AG20443 (cell line): ENCODE measurements at places on chromosomes 5 and 9.

DNA sequence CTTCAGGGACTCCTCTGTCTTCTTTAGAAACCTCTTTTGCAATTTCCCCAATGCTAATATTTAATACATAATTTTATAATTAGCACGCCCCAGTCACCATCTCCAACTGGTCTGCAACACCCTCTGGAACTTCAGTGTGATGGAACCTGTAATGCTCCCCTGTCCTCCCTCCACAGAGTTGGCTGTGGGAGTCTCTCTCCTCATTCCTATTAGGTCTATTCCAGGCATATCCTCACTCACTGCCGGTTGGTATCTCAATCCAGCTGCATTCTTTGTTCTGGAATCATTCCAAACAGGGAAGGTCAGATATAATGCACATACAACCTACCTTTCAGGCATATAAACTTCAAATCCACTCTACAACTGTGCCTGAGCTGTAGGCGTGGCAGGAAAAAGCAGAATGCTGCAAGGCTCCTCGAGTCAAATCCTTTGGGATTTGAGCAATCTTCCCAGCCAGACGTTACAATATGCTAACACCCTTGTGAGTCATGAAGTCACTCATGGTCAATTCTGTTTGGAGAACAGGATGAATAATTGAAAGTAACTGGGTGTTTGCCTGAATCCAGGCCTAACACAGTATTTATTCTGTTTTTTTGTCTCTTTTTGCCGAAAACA lies 293.8 kb downstream of the CWC27 start:
- DNase-seq: peak; percentile 95

- DNase-seq: no peak
Measured at GRCh38 chr5:52928689-52929088, 60.5 kb upstream of the ITGA2 start.

DNA sequence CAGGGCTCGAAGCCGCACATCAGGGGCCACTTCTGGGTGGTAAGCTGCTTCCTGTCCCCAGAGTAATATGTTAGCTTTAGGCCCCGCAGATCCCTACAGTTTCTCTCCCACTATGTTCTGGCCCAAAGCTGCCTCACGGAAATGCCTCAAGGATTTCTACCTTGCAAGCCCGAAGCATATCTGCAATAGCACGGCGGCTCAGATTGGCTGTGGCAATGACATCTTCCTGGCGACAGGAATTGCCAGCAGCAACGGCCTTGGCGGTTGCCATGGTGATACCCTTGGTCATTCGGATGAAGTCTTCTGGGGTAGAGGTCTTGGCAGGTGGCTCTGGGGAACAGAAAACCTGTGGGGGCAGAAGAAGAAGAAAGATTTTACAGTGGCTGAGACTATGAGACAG lies 10.3 kb upstream of the TPM2 start:
- no peak for DNase-seq

- no peak for DNase-seq
Measured at GRCh38 chr9:117293206-117294114, 121.4 kb downstream of the ASTN2 start.

- DNase-seq: peak; percentile 32
Measured at GRCh38 chr5:171162596-171162995, 146.5 kb upstream of the TLX3 start.

DNA sequence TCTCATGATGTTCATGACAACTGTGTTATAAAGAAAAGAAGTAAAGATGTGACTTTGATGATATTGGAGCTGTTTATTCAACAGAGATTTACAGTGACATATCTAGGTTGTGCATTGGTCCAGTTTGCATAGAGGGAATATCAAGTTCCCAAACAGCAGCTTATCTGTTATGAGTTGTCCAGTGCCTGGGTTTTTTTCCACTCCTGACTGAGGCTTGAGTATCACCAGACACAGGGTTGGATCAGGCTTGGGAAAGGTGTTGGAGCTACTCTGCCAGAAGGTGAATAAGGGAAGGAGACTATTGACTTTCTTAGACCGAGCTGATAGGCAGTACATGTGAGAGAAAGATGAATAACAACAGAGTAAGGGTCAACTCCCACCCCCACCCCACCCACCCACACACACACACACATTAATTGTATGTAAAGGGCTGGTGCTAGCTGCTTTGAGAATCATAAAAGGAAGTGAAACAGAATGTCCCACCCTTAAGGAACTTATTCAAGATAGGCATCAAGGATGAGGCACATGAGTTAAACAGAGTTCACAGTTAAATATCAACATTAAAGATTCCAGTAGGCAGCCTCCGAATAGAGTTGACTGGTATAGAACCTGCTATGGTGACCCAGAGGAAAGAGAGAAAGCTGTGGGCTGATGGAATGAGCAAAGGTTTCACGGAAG lies 33.0 kb upstream of the RASGRF2 start:
- DNase-seq: no peak

- peak; percentile 27 for DNase-seq
Measured at GRCh38 chr5:72065751-72066255, 41.5 kb upstream of the MAP1B start.

GRCh38 chr5:132417461-132417860 lies 48.0 kb downstream of the SLC22A5 start:
- no peak for DNase-seq

DNA sequence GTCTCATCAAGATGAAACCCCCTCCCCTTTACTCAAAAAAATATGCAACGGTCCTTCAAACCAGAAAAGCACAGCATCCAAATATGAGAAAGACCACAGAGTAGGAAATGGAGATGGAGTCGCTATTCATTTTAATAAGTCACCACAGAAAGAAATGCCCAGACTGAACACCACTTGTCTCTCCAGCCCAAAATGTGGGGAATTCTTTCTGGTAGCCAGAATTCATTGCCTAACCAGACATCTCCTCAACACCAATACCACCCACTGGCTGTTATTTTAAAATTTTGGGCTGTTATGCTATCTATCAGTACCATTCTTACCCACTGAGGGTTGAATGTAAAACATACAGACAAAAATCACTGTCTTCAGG lies 100.1 kb downstream of the SUSD1 start:
- peak; percentile 27 for DNase-seq

GRCh38 chr5:24188216-24188925 lies 456.4 kb downstream of the CDH10 start:
- DNase-seq: peak; percentile 4

- peak; percentile 36 for DNase-seq
Measured at GRCh38 chr5:93189707-93190120, 391.3 kb downstream of the NR2F1-AS1 start.
